ENCODE measurements at places on chromosomes 16 and 17. TPM values are rescaled to one million over a fixed set of nuclear protein-coding genes. Genes with fewer than 3 reads are reported as not detected.

DNA sequence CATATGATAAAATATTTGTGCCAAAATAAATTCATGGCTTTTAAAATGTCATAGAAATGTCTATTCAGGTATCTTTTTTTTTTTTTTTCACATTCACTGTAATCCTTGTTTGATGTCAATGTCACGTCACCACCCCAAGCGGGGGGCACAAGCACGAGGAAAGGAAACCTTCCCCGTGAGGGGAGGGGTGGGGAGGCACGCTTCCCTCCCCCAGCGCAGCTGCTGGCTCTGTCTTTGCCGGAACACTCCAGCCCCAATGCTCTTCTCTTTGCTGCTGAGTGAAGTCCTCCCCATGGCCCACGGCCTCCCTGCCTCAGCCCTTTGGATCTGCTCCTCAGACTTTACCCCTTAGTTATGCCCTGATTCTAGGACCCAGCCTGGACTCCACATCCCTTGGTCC is 1.5 kb downstream of the SLC35G3 start:
- no peak for DNase-seq

AOC3 gene
- total RNA-seq: 210 TPM

PRAC2 gene
- not detected for total RNA-seq

DNA sequence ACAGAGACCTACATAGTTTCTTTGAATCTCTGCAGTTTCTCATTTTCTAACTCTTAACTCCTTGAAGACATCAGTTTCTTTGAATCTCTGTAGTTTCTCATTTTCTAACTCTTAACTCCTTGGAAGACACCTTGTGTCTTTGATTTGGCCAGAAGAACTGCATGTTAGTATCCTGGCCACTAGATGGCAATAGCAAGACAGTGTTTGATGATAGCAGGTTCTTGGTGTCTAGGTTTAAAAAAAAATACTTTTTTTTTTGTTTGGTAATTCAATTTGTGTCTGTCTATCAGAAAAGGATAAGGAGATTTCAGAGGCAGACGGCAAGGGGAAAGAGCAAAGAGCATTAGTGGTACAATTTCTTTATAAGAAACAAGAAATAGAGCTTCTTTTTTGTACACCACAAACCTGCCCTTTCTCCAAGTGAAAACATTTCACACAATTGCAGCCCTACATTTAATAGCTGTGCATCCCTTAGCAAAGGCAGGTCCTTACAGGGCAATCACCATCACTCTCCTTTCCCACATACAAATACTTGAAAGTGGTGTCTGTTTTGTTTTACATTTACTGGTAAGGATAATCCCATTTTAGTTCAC is 1324.9 kb upstream of the CDH8 start:
- no peak for DNase-seq

GRCh38 chr16:86524029-86524428 is 13.7 kb downstream of the FOXF1 start:
- no peak for DNase-seq

SHBG gene
- not detected for total RNA-seq

GRCh38 chr17:43774304-43775250 is 4.2 kb downstream of the DUSP3 start:
- DNase-seq: no peak

GRCh38 chr16:80085606-80086005 is 455.2 kb upstream of the DYNLRB2 start:
- no peak for DNase-seq

MSL1 gene
- 240 TPM for total RNA-seq

DNA sequence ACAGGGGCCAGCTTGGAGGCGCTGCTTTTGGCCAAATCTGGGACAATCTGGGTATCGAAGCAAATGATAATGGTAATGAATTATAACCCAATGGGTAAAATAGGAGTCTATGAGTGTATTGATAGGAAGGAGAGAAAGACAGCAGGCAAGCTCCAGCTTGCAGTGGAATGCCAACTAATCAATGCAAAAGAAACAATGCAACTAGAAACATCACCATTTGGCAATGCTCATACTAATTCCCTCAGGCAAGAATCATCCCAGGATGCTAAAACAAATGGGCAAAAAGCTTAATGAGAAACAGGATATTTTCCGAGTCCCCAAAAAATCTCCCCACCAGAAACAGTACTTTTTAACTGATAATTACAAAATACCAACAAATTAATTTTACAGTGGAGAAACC is 64.7 kb downstream of the ADCY9 start:
- DNase-seq: no peak

TERB1 gene
- not detected for total RNA-seq

DNA sequence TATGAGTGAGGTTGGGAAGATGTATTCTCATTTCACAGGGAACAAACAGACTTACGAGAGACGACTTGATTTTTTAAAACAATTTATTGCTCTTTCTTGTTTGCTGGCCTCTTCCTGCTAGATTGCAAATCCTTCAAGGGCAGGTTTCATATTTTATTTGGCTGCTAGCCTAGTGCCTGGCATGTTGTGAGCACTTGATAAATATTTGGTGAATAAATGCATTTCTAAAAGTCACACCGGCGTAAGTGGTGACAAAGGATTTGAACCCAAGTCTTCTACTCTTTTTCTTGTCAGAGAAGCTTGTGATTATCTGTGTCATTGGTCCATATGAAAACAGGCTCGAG is 1.4 kb downstream of the WWP2 start:
- no peak for DNase-seq

Data from upper lobe of left lung (tissue), 6 donors.